IPS-NIHi11 (cell line): ENCODE measurements at places on chromosomes 4 and X.

GRCh38 chrX:49226946-49227345 lies 6.2 kb downstream of the CACNA1F start:
- DNase-seq: no peak

GRCh38 chr4:158208963-158209640 lies 1.2 kb upstream of the TMEM144 start:
- DNase-seq: no peak

DNA sequence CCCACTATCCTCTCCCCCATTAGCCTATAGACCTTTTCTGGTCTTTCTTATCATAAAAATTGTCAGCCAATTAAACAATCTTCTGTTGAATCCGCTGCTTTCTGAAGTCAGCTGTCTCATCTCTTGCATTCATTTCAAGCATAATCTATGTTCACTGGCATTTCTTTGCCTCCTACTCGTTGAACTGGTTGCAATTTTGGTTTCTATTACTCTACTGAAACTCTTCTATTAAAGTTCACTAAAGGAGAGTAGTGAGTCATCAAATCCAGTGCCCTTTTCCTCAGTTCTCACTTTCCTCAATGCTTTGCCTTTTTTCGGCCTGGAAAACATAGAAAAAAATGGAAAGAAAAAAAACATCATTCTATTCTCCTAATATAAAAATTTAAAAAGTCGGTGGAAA lies 23.9 kb upstream of the CXCL13 start:
- no peak for DNase-seq

- no peak for DNase-seq
Observed at GRCh38 chrX:4638036-4638435, 924.6 kb upstream of the PRKX start.

GRCh38 chrX:17634542-17635207 lies 102.6 kb upstream of the SCML1 start:
- DNase-seq: no peak

GRCh38 chr4:7183780-7184460 lies 8.4 kb upstream of the SORCS2 start:
- DNase-seq: no peak

DNA sequence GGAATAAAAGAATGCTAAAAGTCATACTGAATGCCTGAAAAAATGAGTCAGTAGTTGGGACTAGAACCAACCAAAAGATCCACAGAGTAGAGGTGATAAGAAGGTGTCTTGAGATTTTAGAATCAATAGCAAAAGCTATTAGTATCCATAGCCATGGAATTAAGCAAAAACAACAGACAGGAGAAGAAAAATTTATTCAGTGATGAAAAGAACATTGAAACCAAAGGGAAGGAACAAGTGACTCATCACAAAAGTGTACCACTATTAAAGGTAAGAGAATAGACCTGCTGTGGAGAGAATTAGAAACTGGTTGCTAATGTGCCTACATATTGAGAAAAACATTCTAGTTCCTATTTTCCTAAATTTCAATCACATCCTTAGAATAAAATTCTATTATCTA lies 182.0 kb upstream of the NEIL3 start:
- no peak for DNase-seq

DNA sequence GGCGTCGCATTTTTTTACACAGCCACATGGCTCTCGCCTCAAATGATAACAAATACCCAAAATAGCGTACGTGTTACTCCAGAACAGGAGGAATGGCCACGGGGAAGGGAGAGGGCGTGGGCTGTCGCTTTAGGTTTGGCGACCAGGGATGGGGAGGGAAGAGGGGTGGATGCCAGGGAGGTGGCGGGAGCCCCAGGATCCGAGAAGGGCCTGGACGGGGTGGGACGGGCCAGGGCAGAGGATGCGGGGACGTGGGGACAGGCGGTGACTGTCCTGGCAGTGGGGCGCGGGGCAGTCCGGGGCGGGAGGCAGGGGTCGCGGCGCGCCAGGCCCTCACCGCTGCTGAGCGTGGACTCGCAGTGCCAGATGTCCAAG lies 631 bp downstream of the TMEM47 start:
- no peak for DNase-seq

GRCh38 chr4:166312166-166312565 lies 439.1 kb downstream of the TLL1 start:
- DNase-seq: no peak

DNA sequence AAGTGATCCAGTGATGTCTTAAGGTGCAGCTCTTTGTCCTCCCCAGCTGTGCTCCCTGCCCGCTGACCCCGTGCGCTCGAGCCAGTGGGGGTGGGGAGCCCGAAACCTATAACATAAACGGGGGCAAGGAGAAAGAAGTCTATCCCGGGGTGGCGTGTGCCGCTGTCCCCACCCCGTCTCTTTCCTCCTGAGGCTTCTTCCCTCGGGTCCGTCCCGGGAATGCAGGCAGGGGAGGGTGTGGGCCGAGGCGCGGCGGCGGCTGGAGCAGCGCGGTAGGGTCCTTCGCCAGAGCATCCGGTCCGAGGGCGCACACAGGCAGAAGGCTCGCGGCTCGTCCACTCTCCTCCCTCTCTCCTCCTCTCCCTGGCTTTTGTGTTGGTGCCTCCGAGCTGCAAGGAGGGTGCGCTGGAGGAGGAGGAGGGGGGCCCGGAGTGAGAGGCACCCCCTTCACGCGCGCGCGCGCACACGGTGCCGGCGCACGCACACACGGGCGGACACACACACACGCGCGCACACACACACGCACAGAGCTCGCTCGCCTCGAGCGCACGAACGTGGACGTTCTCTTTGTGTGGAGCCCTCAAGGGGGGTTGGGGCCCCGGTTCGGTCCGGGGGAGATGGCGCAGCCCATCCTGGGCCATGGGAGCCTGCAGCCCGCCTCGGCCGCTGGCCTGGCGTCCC lies at the start of gene RAB33A:
Gene RAB33A, plus strand, starts transcription at position 517 of the 681 bp plus-strand sequence. Its CDS starts 101 bp downstream, at position 618.
- peak; percentile 57 for DNase-seq

DNA sequence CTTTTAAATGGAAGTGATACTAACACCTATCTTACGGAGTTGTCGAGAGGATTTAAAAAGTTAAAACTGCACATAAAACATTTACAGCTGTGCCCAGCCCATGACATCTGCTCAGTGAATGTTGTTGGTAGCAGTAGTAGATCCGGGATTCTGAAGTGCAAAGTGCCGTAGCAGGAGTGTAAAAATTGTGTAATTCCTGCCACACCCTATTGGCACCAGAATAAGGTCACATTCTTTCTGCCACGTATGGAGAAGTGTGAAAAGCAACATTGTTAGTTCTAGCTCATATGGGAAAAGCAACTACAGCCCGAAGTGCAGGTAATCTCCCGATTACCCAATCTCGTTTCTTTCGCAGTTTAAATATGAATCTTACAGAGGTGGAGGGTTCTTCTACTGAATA lies 31.2 kb downstream of the PRIMPOL start:
- DNase-seq: no peak

GRCh38 chr4:143270256-143270838 lies 66.3 kb upstream of the GAB1 start:
- DNase-seq: no peak

DNA sequence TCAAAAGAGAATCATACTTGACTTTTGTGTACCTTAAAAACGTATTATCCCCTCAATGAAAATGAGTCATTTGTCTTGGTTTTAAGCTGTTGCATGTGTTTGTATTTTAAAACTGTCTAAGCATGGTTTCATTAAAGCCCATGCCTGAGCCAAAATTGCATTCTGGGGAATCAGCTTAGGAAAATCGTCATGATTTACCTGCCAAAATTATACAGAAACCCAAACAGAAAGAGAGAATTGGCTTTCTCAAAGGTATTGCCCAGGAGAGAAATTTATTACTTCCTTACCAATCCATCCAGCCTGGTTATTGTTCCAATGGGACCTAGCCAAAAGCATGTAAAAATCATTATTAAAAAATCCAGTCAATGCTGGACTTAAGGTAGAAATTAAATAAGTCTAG lies 37.6 kb downstream of the GPR174 start:
- DNase-seq: no peak

DNA sequence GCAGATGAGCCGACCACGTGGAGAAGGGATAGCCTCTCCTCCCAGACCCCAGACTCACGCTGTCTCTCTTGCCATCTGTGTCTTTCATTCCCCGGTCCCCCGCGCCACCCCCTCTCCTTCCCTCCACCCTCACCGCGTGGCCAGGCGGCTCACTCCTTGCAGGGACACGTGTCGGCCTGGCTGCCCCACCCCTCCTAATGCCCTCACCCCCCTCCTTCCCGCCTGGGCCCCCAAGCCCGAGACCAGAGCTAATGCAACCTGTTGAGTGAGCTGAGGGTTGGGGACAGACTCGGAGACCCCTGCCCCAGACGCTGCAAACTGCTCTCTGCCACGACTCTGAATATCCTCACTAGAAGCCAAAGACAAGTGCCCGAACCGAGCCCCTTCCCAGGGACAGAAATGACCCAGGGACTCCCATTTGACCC lies 1.8 kb downstream of the SLC38A5 start:
- no peak for DNase-seq

- DNase-seq: no peak
Observed at GRCh38 chr4:77154065-77154464, 2.9 kb upstream of the CCNG2 start.

DNA sequence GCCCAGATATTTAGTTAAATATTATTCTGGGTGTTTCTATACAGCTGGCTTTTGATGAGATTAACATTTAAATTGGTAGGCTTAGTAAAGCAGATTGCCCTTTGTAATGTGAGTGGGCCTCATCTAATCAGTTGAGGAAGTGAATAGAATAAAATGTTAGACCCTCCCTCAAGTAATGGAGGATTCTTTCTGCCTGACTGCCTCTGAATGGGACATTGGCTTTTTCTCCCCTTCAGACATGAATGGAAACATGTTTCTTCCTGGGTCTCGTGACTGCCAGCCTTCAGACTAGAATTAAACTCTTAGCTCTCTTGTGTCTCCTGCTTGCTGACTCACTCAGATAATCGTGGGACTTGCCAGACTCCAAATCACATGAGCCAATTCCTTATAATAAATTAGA lies 266.7 kb downstream of the INPP4B start:
- DNase-seq: no peak

GRCh38 chr4:76326515-76326914 lies 20.0 kb downstream of the STBD1 start:
- no peak for DNase-seq

DNA sequence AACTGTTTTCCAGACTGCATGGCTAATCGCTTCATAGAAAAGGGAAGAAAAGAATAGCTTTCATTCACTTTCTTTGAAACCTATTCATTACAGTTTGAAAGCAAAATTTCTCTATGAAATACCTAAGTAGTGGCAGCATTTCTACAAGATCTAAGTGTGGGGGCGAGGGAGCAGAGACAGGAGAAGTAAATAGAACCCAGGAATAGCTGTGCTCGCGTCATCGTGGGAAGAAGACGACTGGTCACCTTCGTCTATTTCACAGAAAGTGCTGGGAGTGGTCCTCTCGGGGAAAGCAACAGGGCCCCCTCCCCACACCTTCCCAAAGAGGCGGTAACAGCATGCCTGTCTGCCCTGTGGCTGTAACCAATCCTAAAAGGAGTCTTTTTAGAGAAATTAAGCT lies 169.9 kb upstream of the NOCT start:
- no peak for DNase-seq

- DNase-seq: peak; percentile 57
Observed at GRCh38 chr4:26161030-26161824, 159.6 kb upstream of the RBPJ start.

- no peak for DNase-seq
Observed at GRCh38 chrX:112654871-112655270, 24.9 kb downstream of the LHFPL1 start.

DNA sequence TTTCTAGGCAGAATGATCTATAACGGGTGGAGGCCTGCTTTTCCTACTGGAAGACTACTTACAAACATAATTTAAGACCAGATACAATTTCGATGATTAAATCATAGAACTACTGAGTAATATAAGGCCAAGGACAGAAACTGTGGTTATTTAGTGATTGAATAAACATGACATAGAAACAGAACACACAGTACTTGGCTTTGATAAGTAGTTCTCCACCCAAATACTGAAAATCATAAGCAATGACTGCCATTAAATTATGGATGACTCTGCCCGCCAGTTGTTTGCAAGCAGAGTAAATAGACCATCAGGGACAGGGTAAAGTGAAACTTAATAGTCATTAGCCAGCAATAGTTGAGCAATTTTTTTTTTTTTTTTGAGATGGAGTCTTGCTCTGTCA lies 17.2 kb upstream of the SMIM14 start:
- DNase-seq: no peak

- peak; percentile 11 for DNase-seq
Observed at GRCh38 chr4:117135634-117136354, 50.4 kb upstream of the TRAM1L1 start.

- DNase-seq: no peak
Observed at GRCh38 chr4:72365016-72365415, 204.0 kb downstream of the ADAMTS3 start.

DNA sequence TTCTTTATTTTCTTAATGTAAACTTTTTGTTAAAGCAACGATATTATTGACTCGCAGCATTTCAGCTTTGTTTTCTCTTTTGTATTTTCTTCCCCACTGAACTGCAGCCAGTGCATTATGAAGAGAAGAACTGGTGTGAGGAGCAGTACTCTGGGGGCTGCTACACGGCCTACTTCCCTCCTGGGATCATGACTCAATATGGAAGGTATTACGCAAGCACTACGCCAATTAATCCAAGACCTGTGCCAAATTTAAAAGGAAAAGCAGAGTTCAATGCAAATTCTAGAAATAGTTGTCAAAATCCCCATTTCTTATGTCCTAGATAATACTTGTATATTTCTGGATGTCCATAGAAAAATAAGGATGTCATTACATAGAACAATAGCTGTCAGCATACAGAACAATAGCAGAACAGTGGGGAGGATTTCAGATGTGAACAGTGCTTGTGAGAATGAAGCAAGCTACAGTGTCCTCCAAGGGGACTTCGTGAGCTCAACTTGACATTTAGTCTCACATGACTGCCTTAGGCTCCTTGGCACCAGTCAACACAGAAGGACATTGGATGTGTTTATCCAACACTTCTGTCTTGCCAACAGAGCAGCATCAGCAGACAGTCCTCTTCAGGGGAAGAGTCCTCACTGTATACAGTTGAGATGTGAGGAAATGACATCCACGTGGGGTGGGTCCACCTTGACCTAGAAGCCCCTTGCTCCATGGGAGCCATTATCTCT lies 85.9 kb downstream of the MAOA start:
- no peak for DNase-seq

DNA sequence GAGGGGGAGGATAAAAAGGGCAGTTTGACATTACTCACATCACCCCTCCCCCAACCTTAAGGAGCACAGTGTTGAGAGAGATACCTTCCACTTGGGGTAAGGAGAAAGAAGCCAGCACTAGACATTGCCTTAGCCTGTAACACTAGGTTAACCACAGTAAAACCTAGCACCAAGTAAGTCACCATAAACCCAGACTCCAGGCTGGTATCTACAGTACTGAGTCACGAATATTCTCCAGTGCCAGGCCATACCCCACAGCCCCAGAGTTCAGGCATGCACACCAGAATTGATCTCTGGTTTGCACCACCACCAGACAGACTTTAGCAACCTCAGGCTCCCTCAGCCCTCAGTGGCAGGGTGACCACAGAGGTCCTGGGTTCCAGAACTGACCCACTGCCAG lies 570.4 kb downstream of the PRR32 start:
- no peak for DNase-seq

DNA sequence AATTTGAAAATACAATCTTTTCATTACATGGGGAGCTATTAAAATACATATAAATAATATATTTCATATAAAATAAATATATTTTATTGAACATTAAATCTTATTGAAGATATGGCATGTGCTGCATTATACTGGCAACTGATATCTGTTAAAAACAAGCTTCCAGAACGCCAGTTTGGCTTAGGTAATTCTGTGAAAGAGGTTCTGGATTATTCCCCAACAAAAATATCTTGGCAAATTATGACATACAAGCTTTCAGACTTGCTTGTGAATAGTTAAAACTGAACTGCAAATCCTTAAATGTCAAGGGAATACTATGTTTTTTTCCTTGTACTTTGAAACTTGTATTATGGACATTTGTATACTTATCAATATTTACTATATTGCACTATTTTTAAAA lies 210.2 kb upstream of the LCORL start:
- DNase-seq: no peak
